ENCODE measurements at places on chromosomes 11 and 22.

- no peak for DNase-seq
These were observed 65.3 kb upstream of the MS4A8 start for GRCh38 chr11:60634126-60634525.

DNA sequence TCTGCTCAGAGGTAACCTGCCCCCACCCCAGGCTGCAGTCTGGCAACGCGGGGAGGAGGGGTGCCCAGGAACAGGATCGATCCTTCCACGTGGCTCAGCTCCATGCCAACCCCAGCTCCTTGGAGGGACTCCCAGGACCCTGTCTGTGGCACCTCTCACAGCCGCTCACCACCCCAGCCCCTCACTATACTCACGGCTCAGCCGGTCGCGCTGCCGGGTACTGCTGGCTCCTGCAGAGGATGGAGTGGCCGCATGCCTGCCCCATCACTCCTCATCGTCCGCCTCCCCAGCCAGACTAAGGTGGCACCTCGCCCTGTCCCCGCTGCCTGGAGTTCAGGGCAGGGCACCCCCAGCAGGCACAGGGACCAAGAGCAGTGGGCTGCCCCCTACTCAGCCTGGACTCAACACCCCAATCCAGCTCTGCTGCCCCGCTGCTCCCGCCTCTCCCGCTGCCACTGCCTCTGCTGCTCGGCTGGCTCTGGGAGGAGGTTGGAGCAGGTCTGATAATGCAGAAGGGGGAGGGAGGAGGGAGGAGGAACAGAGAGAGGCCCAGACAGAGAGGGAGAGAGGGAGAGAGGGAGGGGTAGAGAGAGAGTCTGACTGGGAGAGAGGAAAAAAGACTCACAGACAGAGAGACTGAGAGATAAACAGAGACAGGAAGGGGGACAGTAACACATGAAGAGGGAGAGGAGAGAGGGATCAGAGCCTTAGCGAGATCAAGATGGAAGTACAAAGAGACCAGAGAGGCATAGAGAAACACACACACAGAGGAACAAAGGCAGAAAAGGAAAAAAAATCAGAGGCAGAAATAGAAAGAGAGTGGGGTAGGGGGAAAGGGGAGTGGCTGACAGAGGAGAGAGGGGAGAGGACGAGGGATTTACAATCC, at the start of gene PDE2A:
Gene PDE2A, minus strand, starts transcription at position 480 of the 886 bp plus-strand sequence. Its CDS starts 215 bp downstream, at position 265.
- DNase-seq = no peak

DNA sequence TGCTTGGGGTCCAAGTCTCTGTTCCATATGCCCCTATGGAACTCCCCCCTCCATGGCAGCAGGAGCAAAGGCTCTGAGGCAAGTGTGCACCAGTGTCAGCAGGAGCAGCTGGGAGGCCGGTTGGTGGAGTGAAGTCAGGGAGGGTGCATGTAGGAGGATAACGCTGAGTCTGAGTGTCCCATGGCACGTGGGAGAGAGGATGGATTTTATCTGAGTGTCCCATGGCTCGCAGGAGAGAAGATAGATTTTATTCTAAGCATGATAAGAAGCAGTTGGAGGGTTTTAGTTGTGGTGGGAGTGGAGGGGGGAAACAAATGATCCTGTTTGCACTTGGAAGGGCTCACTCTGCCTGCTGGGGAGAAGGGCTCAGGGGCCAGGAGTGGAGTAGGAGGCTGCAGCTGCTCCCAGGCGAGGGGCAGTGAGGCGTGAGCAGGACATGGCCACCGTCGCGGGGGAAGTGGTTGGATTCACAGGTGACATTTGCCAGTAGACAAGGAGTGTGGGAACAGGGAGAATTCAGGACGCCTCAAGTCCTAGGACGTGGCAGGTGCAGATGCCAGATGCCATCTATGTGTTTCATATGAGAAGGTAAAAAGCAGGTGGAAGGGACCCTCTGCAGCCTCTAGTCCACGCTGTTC, 33.6 kb upstream of the PARVG start:
- DNase-seq = no peak

GRCh38 chr22:46354993-46355305, 19.4 kb downstream of the TRMU start:
- no peak for DNase-seq

- DNase-seq = no peak
These were observed 2.6 kb downstream of the KRTAP5-5 start for GRCh38 chr11:1632053-1632714.

- no peak for DNase-seq
These were observed 20.6 kb downstream of the ZW10 start for GRCh38 chr11:113752932-113753331.

DNA sequence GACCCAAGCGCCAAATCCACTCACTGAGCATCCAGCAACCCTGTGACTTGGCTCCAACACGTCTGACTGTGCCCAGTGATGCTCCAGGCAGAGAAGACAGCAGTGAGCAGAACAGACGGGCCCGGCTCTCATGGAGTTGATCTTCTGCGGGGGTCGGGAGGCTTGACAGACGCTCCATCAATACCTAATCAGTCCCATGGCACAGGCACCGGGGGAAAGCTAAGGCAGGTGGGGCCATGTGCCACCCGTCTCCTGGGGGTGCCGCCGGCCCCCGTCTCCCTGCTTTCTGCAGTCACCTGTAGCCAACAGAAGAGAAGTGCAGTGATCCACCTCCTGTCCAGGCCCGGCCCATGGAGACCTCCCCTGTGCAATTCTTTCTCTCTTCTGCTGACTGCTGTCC, 47.5 kb downstream of the LINC01488 start:
- no peak for DNase-seq

DNA sequence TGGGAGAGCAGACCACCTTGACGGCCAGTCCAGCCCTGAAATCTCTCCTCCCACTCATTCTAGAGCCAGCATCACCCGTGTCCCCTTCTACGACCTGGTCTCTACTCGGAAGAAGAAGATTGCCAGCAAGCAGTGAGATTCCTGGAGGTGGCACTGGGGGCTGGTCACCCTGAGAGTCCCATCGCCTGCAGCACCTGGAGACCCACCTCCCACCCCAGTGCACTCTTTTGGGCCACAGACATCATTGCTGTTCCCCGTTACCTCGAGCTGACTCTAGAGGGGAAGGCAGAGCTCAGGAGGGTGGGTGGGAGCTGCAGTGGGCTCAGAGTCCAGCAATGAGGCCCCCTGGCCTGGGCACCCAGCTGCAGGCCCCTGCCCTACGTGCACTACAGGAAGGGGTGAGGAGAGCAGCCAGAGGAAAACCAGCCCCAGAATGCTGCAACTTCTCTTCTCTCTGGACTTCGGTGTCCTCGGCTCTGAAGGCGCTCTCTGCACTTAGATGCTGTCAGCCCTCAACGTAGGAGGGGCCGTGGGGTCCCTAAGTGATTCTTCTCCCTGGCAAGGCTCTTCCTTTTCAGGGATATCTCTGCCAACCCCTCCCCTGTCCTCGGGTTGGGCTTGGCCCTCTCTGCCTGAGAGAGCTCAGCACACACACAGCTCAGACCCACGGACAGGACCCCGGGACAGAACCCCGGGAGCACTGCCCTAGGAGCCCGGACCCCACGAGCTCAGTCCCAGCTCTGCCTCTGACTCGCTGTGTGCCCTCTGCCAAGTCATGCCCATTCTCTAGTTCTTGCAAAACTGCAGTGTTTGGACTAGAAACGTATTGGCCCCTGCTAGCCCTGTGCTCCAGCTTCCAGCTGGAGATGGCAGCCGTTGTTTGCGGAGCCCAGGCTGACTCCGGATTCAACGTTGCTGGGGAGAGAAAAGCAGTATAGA, 31.3 kb downstream of the CYTH4 start:
- no peak for DNase-seq
